ENCODE measurements at places on chromosomes 7 and 10.
A peak's percentile ranks its signal among the peaks of the same experiment; 100 is the strongest.

DNA sequence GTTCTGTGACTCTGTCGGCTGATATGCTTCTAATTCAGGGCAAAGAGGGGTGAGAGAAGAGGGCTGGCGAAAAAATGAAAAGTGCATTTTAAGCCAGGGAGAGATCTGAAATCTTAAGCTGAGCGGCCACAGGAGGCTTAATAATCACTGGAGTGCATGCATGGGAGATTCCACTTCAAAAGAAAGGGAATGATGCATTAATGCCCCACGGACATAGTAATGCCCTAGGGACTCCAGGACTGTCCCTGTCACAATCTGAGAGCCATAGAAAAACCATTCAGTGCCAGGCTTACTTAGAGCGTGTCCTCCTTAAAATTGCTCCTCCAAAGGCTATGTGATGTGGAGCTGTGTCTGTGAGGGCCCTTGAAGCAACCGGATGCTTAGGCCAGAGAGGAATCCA is 75.1 kb downstream of the NHLRC2 start:
- no peak for DNase-seq

DNA sequence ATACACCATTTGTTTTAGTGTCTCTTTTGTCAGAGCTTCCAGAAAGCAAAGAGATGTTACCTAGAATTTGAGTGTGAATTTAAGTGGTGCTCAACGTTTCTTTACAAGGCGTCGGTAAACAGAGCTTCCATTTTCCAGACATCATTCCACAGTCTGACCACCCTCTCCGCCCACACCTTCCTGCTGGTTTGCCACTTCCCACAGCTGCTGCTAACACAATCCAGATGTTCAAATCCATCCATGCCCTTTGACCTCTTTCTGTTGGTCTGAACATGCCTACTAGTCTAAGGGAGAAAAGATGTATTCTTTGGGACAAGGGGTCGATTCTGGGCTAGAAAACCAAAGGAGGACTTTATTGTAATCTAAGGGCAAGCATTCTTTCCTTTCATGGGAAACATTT is 86.1 kb downstream of the FAM107B start:
- DNase-seq: no peak

GRCh38 chr10:62082729-62083411 is 181.4 kb downstream of the ARID5B start:
- DNase-seq: no peak

- DNase-seq: no peak
Measured at GRCh38 chr7:70694971-70695794, 436.8 kb upstream of the GALNT17 start.

DNA sequence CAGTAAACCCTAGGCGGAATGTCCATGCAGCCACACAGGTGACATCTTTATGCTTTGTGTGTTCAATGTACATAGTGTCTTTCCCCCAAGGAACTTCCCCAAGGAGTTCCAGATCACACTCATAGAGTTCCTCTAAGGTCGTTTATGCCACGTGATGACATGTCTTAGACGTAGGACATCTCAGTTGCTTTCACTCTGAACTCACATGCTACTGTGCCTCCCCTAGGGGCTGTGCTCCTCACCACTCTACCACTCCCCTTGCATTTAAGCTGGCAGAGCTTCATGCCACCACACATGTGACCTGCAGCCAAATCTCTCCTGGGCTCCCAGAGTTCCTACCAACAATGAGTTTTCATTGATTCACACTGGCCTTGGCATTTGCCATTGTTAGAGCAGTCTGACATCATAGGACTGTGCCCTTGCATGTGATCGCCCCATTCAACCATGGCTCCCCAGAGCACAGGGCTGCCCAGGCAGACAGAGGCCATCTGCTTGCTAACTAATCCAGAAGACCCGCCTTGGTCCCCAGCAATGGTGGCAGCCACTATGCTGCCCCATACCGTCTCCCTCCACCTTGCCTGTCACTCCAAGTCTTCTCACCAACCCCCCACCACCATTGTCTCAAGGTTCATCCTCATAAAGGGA is 95.3 kb upstream of the MACROH2A2 start:
- DNase-seq: no peak

DNA sequence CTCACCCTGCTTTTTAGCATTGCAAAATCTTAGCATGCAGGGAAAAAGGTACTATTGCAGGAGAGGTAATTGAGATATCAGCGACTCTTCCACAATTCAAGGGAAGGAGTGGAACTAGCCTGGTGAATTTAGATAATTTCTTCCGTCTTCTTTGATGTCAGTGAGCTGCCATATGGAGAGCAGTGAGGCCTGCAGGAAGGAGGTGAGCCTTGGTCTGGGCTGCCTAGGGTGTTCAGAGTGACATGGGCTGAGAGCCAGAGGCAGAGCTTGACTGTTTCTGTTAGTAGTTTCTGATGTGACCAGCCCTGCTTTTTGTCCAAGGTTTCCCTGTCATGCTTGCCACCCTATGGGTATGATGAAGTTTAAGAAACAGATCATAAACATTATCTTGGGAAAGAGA is 28.6 kb downstream of the KAT6B start:
- DNase-seq: peak; percentile 38

GRCh38 chr10:103458720-103459119 is at the start of gene CALHM1:
Gene CALHM1, minus strand, starts transcription at chr10:103458900. Its CDS starts 149 bp downstream, at chr10:103458751.
- DNase-seq: no peak

- DNase-seq: no peak
Measured at GRCh38 chr10:42941295-42941644, 135.6 kb upstream of the RET start.

DNA sequence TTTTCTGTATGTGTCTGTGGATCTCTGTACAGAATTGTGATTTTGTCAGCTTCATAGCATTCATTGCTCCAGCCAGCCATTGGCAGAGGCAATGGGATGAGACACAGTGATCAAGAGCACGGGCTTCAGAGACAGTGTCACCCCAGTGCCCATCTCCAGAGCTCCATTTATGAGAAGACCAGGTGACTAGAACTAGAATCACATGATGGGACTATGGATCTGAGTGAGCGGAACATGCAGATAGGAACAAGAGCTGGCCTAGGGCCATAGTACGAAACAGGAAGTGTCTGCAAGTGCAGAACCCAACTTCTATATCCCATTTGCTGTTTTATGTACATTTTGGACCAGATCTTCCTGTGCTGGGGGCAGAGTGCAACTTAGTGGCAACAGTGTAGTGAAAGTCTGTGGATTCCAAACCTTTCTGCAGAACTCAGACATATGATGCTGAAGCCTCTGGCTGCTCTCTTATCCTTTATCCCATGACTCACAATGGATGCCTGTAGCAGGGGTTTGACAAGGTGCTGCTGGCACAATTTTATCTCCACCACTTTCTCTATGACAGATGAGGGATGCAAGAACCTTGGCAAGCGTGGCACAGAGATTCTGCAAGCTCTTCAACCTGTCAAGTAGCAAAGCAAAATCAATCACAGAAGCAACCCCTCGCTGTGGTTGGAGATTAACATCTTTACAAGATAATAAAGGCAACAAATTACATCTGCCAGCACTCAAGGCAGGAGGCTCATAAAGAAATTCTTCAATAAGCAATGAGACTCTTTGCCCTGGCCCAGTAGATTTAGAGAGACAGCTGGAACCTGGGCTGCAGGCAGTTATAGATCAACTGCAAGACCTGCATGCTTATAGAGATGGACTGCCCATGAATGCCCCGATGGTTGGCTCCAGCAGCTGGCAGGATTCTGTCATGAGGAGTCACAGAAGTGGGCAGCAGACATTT is 681.3 kb downstream of the TNS3 start:
- DNase-seq: peak; percentile 21

DNA sequence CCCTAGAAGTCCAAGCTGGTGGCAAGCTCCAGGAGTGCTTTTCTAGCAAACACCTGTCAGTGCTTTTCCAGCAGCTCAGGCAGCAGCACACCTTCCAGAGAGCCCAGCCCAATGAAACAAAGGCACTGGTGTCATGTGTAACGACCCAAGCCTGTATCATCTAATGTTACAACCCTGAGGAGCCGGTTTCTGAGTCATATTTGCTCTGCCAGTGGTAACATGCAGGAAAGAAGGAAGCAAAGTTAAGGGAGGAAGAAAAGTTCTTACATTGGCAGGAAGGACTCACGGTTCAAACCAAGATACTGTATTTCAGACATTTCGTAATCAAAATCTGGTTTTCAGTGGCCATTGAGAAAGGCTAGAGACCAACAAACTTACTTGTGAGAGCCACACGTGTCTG is at the start of gene ANKRD22:
ANKRD22 (minus strand) TSS at position 139 of the 400 bp plus-strand sequence. CDS start 237 bp downstream, outside the sequence.
- no peak for DNase-seq

- DNase-seq: no peak
Measured at GRCh38 chr7:139548302-139549028, 25.0 kb downstream of the CLEC2L start.

- DNase-seq: no peak
Measured at GRCh38 chr7:89183712-89184111, 388.2 kb upstream of the TEX47 start.

- no peak for DNase-seq
Measured at GRCh38 chr7:131197920-131198615, 129.6 kb upstream of the MKLN1 start.

DNA sequence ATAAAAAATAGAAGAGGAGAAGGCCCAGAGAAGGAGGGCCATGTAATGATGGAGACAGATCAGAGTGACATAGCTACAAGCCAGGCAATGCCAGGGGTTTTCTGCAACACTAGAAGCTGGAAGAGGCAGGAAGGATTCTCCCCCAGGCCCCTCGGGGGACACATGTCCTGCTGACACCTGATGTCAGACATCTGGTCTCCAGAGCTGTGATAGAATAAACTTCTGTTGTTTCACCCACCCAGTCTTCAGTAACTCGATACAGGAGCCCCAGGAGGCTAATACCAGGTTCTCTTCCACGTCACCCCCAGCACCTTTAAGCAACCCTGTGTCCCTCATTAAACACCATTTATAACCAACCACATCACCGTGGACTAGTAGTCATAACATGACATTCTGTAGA is 94.9 kb downstream of the TMEM130 start:
- DNase-seq: no peak

DNA sequence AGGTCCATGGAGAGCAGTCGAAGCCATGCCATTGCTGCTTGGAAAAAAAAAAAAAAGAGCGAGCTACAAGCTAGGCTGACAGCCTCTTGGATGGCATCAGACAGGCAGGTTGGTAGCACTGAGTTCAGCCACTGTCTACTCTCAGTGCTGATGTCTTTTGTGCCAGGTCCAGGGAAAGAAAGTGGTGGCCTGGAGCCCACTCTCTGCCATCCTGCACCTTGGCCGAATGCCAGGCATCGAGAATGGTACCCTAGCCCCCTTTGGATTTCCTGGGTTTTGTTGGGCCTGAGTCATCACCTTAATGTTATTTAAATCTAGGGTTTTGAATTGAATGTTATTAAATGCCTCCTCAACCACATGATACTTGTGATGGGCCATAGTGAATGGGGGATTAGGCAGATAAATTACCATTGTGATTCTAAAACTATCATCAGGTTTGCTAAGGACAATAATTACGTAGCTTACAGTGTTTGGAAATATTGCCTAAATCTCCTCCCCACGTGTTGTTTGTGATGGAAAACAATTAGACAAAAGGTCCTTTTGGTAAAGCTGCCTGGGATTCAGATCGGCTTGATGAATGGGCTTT is 195.7 kb upstream of the GPR26 start:
- no peak for DNase-seq

DNA sequence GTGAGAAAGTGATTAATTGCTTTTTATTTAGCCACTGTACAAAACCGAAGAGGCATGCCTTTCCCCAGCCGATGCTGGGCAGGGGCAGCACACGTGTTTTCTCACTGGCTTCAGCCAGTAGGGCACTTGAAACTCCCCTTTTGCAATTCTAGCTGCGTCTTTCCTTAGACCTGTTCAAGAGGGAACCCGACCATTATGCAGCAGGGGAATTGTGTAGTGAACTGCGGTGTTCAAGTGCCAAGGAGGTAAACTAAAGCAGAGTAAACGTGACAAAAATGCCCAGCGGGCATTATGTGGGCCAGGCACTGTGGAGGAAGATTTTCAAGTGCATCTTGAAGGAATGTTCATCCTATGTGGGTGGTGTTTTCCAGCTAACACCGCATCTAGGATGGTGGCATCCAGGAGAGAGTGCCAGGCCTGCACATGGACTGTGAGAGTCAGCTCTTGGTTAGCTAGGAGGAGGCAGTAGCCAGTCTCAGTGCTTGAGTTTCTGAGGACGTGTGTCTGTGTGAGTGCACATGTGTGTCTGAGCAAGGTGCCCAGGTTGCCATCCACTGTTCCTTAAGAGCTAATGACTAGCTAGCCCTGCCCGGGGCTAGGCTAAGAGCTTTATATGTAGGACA is 3.3 kb downstream of the WIPF3 start:
- no peak for DNase-seq

DNA sequence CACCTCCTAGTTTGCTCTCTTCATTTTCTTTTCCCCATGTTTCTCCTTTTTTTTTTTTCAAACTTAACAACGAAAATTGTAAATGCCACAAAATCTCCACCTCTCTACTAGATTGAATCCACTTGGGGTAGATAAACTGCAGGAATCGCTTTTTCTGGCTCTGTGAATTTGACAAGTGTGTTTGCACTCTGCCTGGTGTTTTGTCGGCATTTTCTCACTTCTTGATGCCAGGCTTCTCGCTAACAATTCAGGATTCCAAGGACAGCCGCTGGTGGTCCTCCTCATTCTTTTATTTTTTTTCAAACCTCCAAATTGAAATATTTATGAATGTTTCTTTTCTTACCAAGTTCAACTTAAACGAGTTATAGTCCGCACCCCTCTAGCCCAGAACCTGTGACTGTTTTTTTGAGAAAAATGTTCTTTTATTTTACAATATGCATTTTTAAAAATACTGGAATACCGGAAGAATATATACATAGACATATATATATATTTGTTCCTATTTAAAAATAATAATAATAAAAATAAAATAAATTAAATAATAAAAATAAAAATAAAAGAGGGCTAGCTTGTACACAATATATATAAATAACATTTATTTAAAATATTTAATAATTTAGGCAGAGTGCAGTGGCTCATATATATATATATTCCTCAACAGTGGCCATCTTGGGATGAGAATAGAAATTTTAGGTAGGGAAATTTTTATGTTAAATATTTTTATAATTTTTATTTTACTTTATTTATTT is 538.8 kb downstream of the TYW1 start:
- DNase-seq: no peak
